ENCODE measurements at places on chromosomes 2 and 18. TPM values are rescaled to one million over a fixed set of nuclear protein-coding genes. Genes with fewer than 3 reads are reported as not detected.

AGBL5 gene
- total RNA-seq = 16.9 TPM

DNA sequence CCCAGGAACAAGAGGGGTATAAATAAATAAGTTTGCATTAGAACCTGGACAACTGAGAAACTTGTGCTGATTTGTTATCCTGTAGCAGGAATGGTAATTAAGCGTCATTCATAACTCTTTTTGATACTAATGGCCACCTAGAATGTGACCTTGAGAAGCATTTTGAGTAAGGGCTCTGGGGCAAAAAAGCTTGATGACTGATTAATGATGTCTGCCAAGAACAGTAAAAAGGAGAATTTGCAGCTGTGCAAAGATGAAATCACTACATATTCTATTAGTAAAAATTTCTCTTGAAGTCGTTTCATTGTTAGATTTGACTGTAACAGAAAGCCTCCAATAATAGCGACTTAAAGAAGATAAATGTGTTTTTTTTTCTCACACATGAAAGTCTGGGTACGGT lies 157.7 kb downstream of the PRKCE start:
- H3K4me3 ChIP-seq = no peak overlapping the region
- H3K4me1 ChIP-seq = peaks cover 4% of the 10 kb centered on the region
- H3K27ac ChIP-seq = no peak overlapping the region
- no peak for DNase-seq
- H3K36me3 ChIP-seq = no peaks in the 10 kb centered on the region
- H3K27me3 ChIP-seq = no peaks in the 10 kb centered on the region

DNA sequence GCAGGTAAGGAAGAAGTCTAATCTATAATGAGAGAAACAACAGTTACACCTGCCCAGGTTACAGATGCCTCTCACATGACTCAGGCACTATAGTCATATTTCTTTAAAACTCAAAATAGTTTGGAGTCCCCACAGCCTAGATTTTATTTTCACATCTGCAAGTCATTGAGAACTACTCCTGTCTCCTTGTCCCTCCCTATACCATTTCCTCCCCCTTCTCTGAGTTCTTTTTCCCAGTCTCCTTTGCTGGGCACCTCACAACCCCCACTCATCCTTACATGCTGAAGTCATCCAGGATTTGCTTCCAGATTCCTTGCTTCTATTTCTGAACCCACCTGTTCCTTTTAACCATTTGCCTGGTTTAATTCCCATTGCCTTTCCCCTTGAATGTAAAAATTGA lies 73.1 kb upstream of the KCNE4 start:
- no peaks in the 10 kb centered on the region for H3K36me3 ChIP-seq
- H3K4me1 ChIP-seq = peaks cover 7% of the 10 kb centered on the region
- no peak overlapping the region for H3K4me3 ChIP-seq
- H3K27me3 ChIP-seq = peaks cover 14% of the 10 kb centered on the region

FSHR gene
- total RNA-seq = not detected

DNA sequence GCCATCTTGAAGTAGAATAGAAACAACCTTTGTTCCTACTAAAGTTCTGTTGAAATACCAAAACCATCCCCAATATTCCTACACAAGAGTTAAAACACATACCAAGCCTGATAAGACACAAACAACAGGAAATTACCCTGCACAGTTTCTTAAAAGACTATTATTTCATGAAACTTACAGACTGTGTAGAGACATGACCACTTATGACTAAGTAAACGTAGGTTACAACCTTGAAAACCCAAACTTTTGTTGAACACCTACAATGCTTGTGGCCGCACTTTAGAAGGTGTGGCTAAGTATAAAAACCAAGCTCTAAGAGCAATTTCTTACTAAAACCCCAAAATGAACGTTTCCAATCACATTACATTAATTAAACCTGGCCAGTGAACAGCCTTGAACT lies 2.0 kb downstream of the SMAD2 start:
- H3K27me3 ChIP-seq = no peaks in the 10 kb centered on the region
- peak overlapping the region; percentile 83 for H3K4me3 ChIP-seq
- H3K27ac ChIP-seq = peak overlapping the region; percentile 90
- peaks cover 57% of the 10 kb centered on the region for H3K4me1 ChIP-seq
- H3K36me3 ChIP-seq = peaks cover 24% of the 10 kb centered on the region

HNRNPLL gene
- 104 TPM for total RNA-seq

GRCh38 chr2:58481670-58482069 lies 240.5 kb upstream of the FANCL start:
- DNase-seq = no peak
- no peaks in the 10 kb centered on the region for H3K4me1 ChIP-seq
- no peak overlapping the region for H3K4me3 ChIP-seq
- H3K27ac ChIP-seq = no peak overlapping the region

DNA sequence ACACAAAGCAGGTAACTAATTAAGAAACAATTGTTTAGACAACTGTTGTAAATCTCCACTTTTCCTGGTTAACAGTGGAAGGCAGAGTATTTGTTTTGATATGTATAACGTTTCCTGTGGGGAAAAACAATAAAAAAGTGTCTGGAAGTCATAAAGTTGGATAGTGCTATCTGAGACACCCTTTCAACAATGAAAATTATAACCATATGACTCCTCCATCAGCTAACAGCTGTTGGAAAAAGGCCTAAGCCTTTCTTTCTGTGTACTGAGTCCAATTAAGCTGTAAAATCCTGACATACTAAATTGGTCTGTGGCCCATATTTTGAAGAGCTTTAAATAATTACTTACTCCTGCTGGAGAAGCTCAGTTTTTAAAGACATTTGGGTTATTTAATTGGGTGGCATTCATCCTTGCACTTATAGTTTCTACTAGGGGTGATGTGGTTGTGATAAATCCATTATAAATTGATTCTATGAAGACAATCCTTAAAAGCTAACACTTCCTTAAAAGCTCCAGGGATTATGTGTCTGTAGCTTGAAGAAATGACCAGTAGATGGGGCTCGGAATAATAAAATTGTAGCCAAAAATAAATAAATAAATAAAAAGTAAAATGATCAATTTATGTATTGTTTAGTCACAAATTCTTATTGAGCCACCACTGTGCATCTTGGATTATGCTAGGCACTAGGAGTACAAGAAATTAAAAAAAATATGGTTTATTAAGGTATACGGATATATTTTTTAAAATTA lies 698.1 kb upstream of the NXPH2 start:
- H3K4me3 ChIP-seq = no peak overlapping the region
- no peaks in the 10 kb centered on the region for H3K4me1 ChIP-seq
- DNase-seq = no peak
- H3K27me3 ChIP-seq = no peaks in the 10 kb centered on the region
- no peaks in the 10 kb centered on the region for H3K36me3 ChIP-seq

CRYGB gene
- total RNA-seq = not detected

- no peak for DNase-seq
- no peaks in the 10 kb centered on the region for H3K4me1 ChIP-seq
- no peak overlapping the region for H3K27ac ChIP-seq
Measured at GRCh38 chr2:19536136-19536535, 177.7 kb upstream of the OSR1 start.

- no peak for DNase-seq
- no peak overlapping the region for H3K4me3 ChIP-seq
- H3K27ac ChIP-seq = no peak overlapping the region
- H3K36me3 ChIP-seq = peaks cover 1% of the 10 kb centered on the region
Measured at GRCh38 chr2:190572246-190572645, 37.7 kb upstream of the NEMP2 start.

WIPF1 gene
- total RNA-seq = 574 TPM

RGPD4 gene
- total RNA-seq = 0.10 TPM

- H3K36me3 ChIP-seq = peaks cover 71% of the 10 kb centered on the region
- no peaks in the 10 kb centered on the region for H3K27me3 ChIP-seq
- peaks cover 28% of the 10 kb centered on the region for H3K4me1 ChIP-seq
- peak overlapping the region; percentile 58 for H3K27ac ChIP-seq
Measured at GRCh38 chr2:86069091-86069685, 36.5 kb downstream of the POLR1A start.

CMPK2 gene
- 84.8 TPM for total RNA-seq

KLHL41 gene
- total RNA-seq = not detected

ACMSD gene
- not detected for total RNA-seq

SIGLEC15 gene
- not detected for total RNA-seq

RGPD3 gene
- 0.05 TPM for total RNA-seq

LRPPRC gene
- 62.0 TPM for total RNA-seq

DNA sequence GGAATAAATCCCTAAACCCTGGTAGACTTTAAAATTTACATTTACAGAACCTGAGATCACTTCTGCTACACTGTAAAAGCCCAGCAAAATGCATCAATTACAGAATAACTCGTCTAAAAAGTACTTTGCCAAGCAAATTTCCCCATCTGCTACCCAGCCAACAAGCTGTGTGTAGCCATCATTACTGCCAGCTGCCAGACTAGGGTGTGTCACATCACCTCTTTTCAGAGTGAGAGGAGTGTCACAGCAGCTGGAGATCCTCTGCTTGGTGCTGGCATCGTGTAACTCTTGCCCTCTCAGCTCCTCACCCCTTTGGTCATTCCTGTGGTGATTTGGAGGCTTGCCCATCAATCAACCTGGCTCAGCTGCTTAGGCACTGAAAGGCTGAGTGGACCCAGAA lies 340.4 kb upstream of the MMADHC start:
- no peaks in the 10 kb centered on the region for H3K27me3 ChIP-seq
- H3K4me3 ChIP-seq = no peak overlapping the region
- H3K36me3 ChIP-seq = no peaks in the 10 kb centered on the region
- no peak for DNase-seq
- no peak overlapping the region for H3K27ac ChIP-seq

DNA sequence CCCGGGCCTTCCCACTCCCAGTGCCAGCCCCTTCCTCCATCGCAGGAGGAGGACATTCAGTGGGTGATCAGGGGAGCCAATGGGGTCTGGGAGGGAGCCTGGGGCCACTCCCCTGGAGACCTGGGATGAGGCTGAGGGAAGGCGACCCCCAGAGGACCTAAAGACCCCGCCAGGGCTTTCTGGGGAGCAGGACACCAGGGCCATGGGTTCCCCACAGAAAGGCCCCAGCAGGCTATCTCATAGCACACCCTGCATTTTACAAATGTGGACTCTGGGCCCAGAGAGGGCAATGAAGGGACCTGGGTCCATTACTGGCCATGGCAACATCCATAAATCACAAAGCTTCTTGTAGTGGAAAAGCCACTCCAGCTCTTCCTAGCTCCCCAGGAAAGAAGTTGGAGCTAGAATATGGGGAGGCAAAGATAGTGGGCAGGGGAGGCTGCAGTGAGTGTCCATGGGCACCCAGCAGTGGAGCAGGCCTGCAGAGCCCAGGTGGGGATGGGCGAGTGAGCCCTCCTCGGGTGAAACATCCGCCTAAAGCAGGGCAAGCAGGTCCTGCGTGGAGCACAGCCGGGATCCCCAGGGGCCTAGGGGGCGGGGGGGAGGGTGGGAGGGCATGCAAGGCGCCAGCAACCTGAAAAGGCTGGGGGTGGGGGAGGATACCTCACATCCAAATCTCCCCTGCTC lies 13.8 kb downstream of the CYP26B1 start:
- DNase-seq = no peak
- no peak overlapping the region for H3K4me3 ChIP-seq
- H3K36me3 ChIP-seq = no peaks in the 10 kb centered on the region
- H3K4me1 ChIP-seq = no peaks in the 10 kb centered on the region
- H3K27me3 ChIP-seq = no peaks in the 10 kb centered on the region

DNA sequence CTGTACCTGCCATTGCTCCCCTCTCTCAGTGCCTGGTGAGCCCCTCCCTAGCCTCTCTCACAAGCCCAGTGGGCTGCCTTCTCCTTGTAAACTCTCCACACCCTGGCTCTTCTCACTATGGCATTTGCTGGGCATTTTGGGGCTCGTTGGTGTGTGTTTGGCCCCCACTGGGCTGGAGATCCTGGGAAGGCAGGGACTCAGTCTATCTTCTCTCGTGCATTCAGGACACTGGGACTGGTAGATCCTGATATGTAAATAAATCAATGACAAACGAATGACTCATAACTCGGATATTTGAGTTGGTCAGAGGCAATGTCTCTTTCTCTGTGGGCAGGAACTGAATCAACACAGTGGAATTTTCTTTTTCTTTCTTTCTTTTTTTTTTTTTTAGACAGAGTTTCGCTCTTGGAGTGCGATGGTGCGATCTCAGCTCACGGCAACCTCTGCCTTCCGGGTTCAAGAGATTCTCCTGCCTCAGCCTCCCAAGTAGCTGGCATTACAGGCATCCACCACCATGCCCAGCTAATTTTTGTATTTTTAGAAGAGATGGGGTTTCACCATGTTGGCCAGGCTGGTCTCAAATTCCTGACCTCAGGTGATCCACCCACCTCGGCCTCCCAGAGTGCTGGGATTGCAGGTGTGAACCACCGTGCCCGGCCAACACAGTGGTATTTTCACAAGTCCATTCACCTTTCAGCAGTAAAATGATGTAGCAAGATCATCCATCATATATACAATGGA lies 144.6 kb upstream of the SPRED2 start:
- no peak overlapping the region for H3K4me3 ChIP-seq
- H3K27ac ChIP-seq = no peak overlapping the region
- H3K36me3 ChIP-seq = no peaks in the 10 kb centered on the region
- no peak for DNase-seq
- H3K4me1 ChIP-seq = peaks cover 4% of the 10 kb centered on the region
- peaks cover 33% of the 10 kb centered on the region for H3K27me3 ChIP-seq

DNA sequence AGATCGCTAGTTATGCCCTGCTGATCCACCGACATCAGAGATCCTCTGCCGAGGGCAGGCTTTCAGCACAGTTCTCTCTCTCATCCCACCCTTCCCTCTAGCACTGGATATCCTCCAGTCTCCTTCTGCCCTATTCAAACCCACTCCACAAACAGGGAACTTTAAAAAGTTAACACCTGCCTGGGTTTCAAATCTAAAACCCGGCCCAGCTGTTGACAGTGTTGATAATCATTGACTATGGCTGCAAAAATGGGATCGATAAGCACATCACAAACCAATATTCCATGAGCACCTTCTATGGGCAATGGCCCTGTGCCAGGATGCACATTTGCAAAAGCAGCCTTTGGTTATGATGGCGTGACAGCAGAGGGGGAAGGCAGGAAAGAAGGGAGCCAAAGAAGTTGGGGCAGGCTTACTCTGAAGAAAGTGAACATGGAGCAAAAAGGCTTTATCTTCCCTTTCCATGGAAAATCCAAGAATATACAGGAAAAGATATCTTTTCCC lies 482.3 kb upstream of the KLHL29 start:
- H3K27ac ChIP-seq = no peak overlapping the region
- H3K4me3 ChIP-seq = no peak overlapping the region
- H3K27me3 ChIP-seq = no peaks in the 10 kb centered on the region

DNA sequence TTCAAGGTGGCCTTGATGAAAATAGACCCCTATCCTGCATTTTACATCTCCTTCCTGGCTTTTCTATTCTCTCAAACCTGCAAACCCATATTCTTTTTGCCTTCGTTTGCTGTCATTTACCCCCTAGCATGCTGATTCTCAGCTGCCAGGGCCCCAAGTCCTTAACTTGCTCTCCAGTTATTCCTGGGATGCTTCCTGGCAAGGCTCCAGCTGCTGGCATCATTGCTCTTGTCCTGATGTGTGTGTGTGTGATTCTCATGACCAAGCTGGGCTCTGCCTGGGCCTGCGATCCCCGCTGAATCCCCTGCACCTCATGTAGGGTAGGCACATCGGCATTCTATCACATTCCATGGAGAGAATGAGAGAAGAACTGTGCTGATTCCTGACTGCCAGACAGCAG lies 11.9 kb downstream of the NPAS2 start:
- H3K4me1 ChIP-seq = no peaks in the 10 kb centered on the region
- H3K36me3 ChIP-seq = no peaks in the 10 kb centered on the region
- DNase-seq = no peak
- H3K27ac ChIP-seq = no peak overlapping the region

SMAD4 gene
- 83.8 TPM for total RNA-seq

Measured in activated CD4-positive, alpha-beta memory T cell treated with anti-CD3 and anti-CD28 coated beads, Interleukin-2, amount 10 ng/mL, durations not matched to agents 7 days and 5 days (primary cell).